ENCODE measurements at places on chromosomes 4 and X.

DNA sequence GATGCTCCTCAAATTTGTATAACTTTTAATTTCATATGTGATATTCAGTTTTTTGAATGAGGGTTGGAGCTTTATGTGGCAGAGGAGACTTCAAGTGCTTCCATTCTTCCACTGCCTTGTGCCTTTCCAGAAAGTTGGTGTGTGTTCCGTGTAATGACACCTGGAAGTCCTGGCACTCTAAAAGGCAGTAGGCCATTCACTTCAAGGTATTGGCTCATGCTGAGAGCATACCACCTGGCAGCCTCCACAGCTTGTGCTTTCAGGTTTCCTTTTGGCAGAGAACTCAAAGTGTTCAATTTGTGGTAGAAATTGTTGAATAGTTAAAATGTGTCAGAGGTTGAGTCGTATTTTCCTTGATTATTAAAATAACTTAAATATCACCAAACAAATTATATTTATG is 49.6 kb downstream of the GRIA2 start:
- peak; percentile 20 for DNase-seq

- no peak for DNase-seq
Observed at GRCh38 chrX:136936183-136936549, 55.6 kb upstream of the RBMX start.

DNA sequence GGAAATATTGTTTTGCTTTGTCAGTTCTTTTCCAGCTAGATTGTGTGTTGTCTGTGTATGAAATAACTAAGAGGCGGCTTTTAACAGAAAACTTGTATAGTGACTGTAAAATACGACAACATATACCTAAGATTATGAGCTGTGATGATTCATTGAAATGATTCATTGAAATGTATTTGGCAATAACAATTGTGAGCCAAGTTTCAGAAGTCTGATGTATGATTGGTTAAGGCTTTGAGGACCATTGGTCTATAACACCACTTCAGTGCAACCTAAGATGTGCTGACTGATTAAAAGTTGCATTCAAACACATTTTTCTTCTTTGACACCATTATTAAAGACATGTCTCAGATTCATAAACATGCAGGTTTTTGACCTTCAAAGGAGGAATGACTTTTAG is 76.6 kb downstream of the PTPN13 start:
- DNase-seq = no peak

DNA sequence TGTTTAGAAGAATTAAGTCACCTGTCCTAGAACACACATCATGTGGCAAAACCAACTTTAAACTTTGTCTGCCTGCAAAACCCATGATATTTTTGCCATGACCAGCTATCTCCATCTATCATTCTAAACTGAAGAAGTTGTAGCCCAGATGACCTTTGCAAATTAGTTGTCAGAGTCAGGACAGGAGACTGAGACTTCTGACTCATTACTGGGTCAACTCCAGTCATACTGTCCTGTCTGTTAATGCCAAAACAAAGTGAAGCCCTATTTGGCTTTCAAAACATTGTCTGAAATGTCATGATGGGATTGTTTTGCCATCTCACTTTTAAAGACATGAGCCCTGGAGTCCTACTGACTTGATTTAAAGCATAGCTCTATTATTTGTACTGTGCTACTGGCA is 365.7 kb upstream of the CPEB2 start:
- DNase-seq = no peak

GRCh38 chrX:106954041-106954440 is 33.8 kb downstream of the CLDN2 start:
- no peak for DNase-seq

- DNase-seq = no peak
Observed at GRCh38 chrX:121854614-121854911, 807.2 kb downstream of the GLUD2 start.

DNA sequence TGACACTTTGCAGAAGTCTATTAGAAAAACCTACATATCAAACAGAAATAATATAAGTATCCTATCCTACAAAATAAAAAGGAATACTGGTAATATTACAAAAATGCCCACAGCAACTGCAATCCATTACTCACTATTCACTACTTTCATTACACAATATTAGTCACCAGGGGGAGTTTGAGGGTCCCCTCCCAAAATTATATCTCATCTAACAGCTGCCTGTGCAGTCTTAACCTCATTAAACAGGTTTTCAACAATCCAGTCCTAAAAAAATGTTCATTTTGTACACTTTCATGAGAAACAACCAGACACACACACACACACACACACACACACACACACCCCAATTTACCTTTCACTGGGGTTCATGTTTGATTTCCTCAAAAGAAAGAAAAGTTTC is 2.9 kb downstream of the CLOCK start:
- no peak for DNase-seq

DNA sequence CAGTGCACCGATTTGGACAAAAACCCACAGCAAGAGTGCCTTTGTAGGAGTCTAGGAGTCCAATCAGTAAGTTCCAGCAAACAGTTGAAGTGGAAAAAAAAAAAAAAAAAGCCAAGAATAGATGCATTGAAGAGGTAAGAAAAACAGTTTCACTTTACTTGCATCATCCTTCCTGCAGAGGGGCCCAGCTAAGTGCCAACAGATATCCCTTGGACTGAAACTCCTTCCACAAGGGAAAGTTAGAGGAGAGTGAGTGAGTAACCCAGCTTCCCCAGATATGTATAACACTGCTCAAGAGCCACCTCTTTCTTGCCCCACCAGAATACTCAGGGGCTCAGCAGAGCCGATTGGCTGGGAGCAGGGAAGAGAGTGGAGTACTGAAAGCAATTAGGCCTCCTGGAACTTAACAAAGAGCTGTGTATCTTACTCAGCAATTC is 617.7 kb upstream of the SMIM31 start:
- DNase-seq = no peak

- no peak for DNase-seq
Observed at GRCh38 chr4:110852793-110853192, 229.9 kb upstream of the PITX2 start.

- DNase-seq = no peak
Observed at GRCh38 chr4:128930051-128930450, 120.6 kb downstream of the JADE1 start.

GRCh38 chr4:108385076-108385475 is 216.3 kb upstream of the LEF1 start:
- no peak for DNase-seq

DNA sequence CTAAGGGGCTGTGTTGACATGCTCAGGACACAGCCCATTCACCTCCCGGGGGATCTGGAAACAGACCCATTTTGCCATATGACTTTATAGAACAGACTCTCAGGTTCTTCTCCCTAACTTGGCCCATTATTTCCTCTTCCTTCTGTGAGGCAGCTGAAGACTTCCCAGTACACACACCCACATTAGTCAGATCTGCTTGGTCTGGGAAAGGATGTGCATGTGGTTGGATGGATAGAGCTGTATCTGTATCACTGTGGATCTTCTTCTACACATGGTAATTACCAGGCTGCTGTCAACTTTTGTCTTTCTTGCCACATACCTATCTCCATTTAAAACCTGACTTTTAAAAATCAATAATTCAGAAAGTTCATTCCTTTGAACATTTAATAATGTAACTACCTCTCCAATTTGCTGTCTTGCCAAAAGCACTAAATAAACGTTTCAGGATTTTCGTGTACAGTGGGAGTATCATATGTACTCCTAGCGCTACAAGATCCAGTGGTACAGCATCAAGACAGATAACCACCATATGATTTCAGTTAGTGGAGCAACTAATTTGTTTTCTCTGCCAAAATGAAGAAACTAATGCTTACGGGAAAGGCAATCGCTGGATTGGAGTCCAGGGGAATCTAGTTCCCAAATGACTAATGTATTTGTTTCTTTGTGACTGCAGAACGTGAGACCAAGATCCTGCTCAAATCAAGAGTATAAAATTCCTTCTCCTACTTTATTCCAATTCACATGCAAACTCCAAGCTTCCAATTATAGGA is 134.1 kb upstream of the MAP3K15 start:
- no peak for DNase-seq

- no peak for DNase-seq
Observed at GRCh38 chrX:66030505-66031317, 9.2 kb downstream of the VSIG4 start.

DNA sequence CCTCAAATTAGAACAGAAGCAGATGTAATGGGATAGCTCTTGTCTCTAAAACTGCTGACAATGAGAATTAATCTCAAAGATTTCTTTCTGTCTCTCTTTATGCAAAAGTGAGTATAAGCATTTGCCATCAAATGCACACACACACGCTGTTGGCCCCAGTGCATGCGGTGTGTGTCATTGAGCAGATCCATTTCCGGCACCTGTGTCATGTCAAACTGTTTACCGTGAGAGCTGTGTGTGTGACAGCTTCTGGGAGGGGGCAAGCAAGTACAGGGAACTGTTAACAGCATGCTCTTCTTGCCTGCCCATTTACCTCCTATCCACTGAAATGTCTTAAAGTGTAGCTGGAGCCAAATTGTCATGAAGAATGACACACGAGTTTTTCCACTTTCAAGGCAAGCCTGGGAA is 297.9 kb upstream of the FAT4 start:
- DNase-seq = no peak

GRCh38 chr4:118894034-118894433 is 5.4 kb downstream of the SYNPO2 start:
- no peak for DNase-seq

DNA sequence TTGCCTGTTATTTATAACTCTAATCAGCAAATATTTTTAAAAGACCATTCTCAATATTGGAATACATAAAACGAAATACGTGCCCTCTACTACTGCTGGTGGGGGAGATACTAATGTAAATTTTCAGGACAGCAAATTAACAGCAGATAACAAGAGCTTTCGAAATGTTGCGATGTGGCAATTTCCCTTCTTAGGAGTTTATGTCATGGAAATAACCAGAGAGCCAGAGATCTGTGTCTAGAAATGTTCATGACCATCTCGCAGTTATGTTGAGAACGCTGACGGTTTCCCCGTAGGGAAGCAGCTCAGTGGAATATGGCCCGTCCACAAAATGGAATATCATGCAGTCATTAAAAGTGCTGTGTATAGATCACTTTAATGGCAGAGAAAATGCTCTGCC is 238.4 kb upstream of the PSAPL1 start:
- DNase-seq = no peak

DNA sequence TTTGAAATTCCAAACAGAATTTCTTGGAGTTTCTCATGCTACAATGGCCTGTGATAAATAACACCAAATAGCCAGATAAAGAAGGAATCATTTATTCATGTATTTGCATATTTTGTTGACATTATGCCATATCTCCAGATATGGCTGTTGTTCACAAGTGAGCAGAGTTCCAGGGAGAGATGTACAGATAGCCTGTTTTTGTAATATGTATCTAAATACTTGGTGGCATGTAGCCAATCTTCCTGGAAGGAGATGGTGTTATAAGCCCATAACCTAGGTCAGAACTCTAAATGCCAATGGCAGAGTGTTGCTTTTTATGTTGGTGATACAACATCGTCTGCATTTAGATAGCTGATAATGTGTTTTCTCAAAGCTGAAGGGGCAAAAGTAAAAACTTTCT is 292.2 kb downstream of the FBXO8 start:
- no peak for DNase-seq

DNA sequence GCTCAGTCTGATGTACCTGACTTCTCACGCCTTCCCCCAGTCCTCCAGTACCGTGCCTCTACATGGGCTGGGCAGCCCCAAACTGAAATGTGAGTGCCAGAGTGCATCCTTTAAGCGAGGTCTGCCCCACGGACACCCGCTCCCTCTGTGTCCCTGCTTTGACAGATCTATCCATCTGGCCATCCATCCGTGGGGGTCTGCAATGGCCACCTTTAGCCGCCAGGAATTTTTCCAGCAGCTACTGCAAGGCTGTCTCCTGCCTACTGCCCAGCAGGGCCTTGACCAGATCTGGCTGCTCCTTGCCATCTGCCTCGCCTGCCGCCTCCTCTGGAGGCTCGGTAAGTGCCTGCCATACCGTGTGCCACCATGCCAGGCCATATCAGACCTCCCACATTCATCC is 827 bp downstream of the PORCN start:
- DNase-seq = no peak

GRCh38 chr4:106316773-106317409 is 541 bp downstream of the AIMP1 start:
- DNase-seq = no peak

- no peak for DNase-seq
Observed at GRCh38 chr4:101328063-101328602, 19.2 kb downstream of the PPP3CA start.

- no peak for DNase-seq
Observed at GRCh38 chr4:92047209-92047875, 256.4 kb upstream of the GRID2 start.

Data from NCI-H1105 treated with DMSO at 0.1 percent for 48 hours (cell line).